ENCODE measurements at places on chromosomes 2 and 18.

GRCh38 chr2:103288696-103289095 is 526.9 kb downstream of the TMEM182 start:
- no peak for DNase-seq

DNA sequence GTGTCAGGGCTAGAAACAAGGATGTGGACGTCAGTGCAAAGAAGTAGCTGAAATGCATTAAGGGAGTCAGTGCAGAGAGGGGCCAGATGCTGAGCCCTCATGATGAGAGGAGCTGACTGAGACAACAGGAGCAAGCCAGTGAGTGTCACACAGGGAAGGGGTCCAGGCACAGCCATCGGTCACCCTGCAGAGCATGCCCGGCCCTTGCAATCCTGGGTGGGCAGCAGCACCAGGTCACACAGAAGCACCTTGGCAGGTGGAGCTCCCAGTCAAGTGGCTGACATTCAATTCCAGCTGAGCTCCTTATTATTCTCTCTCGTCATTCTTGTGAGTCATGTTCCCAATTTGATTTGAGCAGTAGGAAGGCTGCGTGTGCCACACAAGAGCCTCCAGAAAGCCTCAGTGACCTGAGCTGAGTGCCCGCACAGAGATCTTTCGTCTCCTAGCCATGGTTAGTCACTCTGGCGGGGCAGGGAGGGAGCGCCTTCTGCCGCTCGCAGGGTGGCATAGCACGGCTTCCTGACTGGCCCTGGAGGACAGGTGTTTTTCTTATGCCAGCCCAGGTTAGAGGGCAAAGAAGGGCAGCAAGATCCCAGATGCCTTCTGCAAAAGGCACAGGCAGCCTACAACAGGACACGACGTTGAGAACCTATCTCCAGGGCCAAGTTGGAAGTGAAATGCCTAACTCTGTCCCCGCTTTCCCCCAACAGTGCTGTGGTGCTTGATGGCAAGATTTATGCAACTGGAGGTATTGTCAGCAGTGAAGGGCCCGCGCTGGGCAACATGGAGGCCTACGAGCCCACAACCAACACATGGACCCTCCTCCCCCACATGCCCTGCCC is 220.9 kb downstream of the ATAD2B start:
- DNase-seq = no peak

DNA sequence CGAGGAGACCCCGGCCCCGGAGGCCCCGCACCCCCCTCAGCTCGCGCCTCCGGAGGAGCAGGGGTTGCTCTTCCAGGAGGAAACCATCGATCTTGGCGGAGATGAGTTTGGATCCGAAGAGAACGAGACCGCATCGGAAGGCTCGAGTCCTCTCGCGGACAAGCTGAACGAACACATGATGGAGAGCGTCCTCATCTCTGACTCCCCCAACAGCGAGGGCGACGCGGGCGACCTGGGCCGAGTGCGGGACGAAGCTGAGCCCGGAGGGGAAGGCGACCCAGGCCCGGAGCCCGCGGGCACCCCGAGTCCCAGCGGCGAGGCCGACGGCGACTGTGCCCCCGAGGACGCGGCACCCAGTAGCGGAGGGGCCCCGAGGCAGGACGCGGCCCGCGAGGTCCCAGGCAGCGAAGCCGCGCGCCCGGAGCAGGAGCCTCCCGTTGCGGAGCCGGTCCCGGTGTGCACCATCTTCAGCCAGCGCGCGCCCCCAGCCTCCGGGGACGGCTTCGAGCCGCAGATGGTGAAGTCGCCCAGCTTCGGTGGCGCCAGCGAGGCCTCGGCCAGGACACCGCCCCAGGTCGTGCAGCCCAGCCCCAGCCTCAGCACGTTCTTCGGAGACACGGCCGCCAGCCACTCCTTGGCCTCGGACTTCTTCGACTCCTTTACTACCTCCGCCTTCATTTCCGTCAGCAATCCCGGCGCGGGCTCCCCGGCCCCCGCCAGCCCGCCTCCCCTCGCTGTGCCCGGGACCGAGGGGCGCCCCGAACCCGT is 8.3 kb downstream of the TRAPPC12 start:
- DNase-seq = no peak

- no peak for DNase-seq
Measured at GRCh38 chr2:66641685-66642084, 206.8 kb downstream of the MEIS1 start.

DNA sequence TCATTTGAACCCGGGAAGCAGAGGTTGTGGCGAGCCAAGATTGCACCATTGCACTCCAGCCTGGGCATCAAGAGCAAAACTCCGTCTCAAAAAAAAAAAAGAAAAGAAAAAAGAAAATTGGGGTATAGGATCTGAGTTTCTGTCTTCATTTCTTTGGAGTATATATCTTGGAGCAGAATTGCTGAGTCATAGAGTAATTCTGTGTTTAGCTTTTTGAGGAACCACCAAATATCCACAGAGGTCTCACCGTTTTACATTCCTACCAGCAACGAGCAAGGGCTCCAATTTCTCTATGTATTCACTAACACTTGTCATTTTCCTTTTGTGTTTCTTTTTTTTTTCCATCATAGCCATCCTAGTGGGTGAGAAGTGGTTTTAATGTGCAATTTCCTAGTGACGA is 87.6 kb upstream of the TEX51 start:
- no peak for DNase-seq

DNA sequence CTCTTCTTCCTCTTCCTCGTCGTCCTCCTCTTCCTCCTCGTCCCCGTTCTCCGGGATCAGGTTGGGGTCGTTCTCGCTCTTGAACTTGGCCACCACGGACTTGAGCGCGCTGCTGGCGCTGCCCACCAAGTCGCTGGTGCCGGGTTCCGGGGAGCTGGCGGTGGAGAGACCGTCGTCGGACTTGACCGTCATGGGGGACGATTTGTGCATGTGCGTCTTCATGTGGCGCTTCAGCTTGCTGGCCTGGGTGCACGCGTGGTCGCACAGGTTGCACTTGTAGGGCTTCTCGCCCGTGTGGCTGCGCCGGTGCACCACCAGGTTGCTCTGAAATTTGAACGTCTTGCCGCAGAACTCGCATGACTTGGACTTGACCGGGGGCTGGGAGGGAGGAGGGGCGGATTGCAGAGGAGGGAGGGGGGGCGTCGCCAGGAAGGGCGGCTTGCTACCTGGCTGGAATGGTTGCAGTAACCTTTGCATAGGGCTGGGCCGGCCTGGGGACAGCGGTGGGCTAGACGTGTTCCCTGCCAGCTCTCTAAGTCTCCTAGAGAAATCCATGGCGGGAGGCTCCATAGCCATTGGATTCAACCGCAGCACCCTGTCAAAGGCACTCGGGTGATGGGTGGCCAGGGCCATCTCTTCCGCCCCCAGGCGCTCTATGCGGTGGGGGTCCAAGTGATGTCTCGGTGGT is 91.9 kb downstream of the BCL11A start:
- no peak for DNase-seq

DNA sequence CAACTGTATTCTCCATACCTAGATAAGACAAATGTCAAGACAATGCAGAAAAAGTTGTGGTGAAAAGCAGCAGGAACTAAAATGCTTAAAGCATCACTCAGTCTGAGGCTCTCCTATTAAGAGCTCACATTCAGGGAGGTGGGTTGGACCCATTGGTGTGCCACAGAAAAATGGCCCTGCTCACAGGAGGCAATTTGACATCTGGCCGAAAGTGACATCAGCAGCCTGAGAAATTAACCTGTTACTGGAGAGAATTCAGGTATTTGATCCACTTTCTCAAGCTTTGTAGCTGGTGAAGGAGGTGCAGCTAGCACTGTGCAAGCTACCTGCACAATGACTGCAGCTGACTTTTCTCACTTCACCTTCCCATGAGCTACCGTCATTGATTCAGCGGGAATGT is 86.0 kb downstream of the TMEM247 start:
- no peak for DNase-seq

DNA sequence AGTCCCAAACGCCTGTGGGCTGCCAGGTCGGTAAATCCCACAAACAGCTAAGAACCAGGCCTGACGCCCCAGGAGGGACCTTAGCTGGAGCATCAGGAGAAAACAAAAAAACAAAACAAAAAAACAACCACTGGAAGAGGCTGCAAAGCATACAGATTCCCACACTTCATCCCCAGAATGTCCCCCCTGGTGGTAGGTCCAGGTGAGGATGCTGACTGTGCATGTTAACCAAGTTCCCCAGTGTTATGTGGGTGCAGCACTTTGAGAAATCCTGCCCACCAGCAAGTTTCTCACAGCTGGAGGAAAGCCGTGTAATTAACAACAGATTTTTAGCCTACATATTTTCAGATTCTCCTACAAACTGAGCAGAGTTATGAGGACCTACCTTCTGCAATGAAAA is 15.1 kb downstream of the ST3GAL5 start:
- DNase-seq = no peak

DNA sequence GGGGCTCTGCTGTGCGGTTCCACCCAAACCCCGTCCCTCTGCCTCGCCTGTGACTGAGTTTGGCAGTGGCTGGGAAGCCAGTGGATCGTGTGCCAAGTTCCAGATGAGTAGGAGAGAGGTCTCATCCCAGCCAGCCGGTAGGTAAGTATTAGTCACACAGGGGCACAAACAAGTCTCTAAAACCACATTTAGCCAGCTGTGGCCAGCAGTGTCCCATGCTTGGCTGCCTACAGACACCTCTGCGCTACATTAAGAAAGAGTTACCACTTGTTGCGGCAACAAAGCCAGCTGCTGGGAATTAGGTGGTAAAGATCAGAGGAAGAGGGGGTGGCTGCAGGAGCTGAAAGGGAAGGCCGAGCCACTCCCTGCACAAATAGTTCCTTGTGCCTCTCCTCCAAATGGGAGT is 81.2 kb downstream of the GATA6 start:
- DNase-seq = no peak

DNA sequence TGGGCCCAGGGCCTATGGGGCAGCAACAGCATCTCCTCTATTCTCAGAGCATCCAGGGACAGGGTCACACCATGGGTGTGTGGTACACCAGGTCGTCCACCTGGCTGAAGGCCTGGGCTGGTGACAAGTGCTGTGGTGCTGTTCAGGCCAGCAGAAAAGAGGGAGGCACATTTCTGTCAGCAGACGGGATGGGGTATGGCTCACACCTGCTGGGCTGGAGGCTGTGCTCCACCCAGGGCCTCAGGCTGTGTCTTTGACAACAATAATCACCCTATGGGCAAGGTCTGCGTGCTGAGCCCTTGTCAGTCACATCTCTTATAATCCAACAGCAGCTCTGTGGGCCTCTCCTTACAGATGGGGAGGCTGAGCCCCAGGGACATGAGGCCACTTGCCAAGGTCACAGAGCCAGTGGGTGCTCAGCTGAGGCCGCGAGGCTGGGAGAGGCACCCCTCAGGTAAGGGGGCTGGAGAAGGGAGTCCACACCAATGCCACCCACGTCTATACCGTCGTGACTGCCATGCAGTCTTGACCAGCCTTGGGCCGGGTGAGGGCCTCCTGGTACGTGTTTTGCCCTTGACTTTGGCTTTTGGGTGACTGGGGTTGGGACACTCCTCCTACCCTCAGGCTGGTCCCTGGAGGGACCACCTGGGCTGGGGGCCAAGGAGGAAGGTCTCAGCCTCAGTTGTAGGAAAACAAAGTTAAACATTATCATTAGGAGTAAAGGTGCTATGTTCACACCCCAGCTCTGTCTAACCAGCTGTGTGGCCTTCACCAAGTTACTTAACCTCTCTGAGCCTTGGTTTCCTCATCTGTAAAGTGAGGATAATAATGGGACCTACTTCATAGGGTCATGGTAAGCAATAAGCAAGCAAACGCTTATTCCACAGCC is 5.6 kb upstream of the HS6ST1 start:
- no peak for DNase-seq

DNA sequence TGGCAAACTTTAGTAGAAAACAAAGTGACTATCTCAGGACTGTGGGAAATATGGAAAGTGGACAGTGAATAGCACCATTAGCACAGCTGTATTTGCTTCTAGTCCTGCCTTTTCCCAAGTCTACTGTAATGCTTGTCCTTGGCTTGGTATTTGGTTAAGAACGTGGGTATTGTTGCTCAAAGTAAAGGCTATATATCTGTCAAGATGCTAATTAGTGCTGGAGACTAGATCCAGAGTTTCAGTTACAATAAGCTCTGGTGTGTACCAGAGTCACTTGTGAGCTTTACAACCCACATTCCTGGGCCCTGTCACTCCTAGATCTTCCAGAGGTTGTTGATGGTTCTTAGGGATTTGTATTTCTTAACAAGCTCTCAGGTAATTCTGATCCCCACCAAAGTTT is 313.6 kb downstream of the SLC8A1 start:
- DNase-seq = no peak

- DNase-seq = no peak
Measured at GRCh38 chr18:66210875-66211274, 393.0 kb downstream of the CDH19 start.

- DNase-seq = no peak
Measured at GRCh38 chr2:238449241-238449640, 22.5 kb downstream of the ASB1 start.

DNA sequence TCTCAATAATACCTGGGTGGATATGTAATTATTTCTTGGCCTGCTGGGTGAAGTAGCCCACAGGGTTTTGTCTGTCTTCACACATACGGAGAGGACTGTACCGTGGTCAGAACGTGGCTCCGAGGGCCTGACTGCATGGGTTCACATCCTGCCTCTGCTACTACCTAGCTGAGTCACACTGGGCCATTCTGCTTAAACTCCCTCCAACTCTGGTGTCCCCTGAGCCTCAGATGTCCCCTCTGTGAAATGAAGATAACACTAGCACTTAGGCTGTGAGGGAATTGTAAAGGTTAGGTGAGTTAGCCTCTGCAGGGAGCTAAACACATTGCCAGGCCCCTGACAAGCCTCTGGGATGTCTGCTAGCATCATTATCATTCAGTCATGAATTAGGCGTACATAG is 120.1 kb upstream of the NABP1 start:
- no peak for DNase-seq

GRCh38 chr2:128681507-128681906 is 362.8 kb upstream of the HS6ST1 start:
- no peak for DNase-seq

DNA sequence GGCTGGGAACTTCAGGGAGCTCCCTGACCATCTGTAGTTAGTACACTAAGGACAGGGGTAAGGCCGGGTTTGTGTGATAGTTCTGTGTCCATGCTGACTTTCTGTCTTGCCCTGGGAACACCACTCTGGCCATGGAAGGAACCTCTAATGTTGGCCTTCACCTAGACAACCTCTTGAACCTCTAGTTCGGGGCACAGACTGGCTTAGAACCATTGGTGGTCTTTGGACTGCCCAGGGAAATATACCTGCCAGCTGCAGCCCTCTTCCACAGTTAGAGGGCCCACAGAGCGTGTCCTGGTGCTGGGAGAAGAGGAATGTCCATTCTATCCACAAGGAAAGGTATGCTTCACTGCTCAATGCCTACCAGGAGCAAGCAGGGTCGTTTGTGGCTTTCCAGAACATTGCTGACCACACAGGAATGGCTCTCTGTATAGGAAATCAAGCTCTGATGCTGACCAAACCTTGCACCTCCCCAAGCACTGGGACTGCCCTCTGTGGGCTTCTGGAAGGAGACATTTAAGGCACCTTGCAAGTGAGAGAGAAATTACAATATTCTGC is 318.8 kb upstream of the EPAS1 start:
- no peak for DNase-seq

- no peak for DNase-seq
Measured at GRCh38 chr2:99088017-99088416, 53.5 kb upstream of the C2orf15 start.

Data from anterior cingulate cortex (tissue), 58 donors.